ENCODE measurements at places on chromosomes 1 and 21.

- DNase-seq, result no peak
Measured at GRCh38 chr1:156198831-156199349, 5.0 kb downstream of the SLC25A44 start.

DNA sequence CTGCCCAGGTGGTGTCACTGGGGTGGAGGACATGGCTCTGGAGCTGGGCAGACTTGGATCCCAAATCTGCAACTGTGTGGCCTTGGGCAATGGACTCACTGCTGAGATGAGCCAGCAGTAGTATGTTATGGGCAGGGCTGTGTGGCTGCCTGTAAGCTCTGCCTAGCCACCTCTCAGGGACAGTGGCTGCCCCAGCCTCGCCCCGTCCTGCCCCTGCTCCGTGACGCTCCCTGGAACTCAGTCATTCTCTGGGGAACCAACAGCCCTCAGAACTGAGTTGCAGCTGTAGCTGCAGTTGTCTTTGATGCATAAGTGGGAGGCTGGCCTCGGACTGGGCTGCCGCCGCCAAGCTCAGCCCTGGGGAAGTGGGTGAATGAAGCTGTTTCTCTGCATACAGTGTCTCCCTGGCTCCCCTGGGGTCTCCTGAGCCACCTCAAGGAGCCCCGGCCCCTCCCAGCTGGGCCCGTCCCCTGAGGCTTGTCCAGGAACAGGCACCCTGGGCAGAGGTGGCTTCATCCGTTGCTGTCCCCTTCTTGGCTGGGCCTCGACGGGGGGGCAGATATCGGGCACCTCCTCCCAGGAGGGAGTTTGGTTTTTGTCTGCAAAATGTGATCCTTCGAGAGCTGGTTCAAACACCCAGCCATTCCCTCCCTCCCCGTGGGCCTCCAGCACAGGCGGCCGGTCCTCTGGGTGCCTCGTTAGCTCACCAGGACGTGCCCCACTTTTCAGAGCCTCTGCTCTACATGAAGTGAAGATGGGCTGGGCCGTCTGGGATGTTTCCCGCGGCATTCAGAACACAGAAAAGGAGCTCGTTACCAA lies 26.2 kb upstream of the PLCH2 start:
- no peak for DNase-seq

- no peak for DNase-seq
Measured at GRCh38 chr21:39187141-39187540, 3.9 kb upstream of the PSMG1 start.

- no peak for DNase-seq
Measured at GRCh38 chr1:99465176-99465900, 180.6 kb upstream of the PALMD start.

GRCh38 chr1:7450838-7451237 lies 320.3 kb upstream of the VAMP3 start:
- no peak for DNase-seq

DNA sequence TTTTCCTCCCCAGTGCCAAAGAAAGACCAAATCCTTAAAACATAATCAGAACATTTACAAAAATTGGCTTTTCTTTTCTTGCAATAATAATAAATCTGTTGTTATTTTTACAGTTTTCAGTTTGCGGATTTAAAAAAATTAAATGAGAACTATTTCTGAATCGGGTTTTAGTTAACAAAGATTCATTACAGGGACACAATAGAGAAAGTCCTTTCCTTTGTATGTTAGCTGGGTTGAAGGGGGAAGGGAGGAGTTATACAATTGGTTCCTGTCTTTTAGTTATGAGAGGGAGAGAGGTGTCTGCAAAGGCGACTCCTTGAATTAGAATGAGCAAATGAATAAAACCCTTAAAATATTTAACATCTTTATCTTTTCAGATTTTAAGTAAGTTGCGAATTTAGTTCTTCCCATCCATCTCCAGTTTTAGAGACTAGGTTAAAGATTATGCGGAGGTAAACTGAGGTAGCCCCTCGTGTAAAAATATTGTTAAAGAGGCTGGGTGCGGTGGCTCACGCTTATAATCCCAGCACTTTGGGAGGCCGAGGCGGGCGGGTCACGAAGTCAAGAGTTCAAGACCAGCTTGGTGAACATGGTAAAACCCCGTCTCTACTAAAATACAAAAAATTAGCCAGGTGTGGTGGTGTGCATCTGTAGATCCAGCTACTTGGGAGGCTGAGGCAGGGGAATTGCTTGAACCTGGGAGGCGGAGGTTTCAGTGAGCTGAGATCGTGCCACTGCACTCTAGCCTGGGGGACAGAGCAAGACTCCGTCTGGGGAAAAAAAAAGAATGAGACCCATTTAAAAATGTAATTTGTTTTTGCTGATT lies 3.9 kb downstream of the SPEN start:
- no peak for DNase-seq

- DNase-seq, result no peak
Measured at GRCh38 chr1:179794669-179795068, 51.6 kb downstream of the FAM163A start.

DNA sequence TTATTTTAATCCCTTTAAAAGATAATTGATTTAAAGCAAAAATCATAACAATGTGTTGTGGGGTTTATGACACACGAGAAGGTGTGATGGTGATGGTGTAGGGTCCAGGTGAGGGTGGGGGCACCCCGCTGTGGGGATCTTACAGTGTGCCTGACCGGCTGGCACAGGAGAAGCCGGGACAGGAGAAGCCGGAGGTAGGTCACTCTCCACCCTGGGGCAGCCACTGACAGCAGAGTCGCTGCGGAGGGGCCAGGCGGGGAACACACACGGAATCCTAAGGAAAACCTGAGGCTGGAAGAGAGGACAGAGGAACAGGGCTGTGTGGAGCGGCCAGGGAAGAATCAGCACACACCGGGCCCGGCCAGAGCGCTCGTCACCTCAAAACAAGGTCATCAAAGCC lies 4.3 kb upstream of the LRRC3 start:
- DNase-seq, result no peak

DNA sequence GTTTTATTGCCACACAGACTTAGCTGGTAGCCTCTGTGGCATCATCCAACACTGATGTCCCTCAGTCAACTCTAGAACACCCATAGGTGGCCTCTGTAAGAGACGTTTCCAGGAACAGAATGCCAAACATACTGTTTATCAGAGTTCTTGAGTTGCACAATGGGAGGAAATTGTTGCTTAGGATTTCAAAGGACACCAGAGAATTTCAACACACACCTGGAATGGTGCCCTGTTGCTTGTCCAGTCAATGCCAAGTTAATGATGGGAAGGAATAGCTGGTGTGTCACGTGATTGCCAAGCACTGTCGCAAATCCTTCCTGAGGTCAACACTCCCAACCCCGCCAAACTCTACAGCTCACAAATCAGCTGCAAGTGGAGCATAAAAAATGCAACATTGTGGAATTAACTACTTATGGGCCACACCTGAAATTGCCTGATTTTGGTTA lies 28.6 kb upstream of the DUSP23 start:
- DNase-seq, result no peak

GRCh38 chr1:40392221-40392620 lies 18.7 kb downstream of the SMAP2 start:
- DNase-seq, result no peak

DNA sequence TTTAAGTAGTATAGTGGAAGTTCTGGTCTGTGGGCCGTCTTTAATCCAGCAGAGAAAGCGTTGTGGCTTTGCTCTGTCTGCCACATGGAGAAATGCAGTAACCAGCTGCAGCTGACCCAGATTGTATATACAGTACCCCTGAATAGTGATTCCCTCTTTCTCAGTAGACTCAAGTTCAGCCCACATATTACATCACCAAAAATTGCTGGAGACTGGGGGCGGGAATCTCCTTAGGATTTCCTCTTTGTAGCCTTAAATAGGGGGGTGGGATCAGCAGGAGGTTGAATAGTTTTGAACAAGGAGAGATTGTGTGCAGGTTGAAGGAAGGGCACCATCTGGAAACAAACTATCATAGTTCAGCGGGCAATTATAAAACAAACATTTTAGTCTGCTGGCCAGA lies at the start of gene ANGPTL1:
Gene ANGPTL1 (minus strand): TSS at position 134 of the 400 bp plus-strand sequence. CDS start 5,301 bp downstream, outside the sequence.
- DNase-seq, result no peak

- DNase-seq, result no peak
Measured at GRCh38 chr1:35369922-35370671, 101.6 kb downstream of the ZMYM4 start.

DNA sequence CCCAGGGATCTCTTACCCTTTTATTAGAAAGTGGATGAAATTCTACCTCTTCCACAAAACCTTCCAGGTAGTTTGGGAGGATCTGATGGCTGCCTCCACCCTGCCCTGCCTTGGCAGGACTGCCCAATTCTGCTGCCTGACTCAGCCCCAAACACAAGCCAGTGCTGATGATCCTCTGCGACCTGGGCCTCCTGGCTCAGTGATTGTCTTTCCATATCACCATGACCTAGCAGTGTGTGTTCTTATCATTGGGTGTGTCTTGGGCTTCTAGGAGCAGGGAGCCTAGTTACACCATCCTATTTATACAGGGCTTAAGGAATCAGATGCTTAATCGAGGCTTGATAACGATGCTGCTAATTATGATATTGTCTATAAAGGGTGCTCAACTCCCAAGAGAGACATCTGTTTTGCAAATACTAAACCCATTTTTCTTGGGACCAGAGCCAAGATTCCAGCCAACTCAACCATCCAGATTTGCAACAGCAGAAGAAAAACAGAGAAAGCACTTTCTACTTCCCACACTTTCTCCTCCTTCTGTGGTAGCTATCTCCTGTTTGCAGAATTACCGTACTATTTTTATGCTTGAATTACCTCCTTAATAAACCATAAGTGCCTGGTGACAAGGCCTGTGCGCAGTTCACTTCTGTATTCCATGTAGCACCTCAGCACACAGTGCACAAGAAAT lies 36.5 kb upstream of the KIF21B start:
- DNase-seq, result no peak

- no peak for DNase-seq
Measured at GRCh38 chr1:22506130-22506692, 54.6 kb downstream of the ZBTB40 start.

GRCh38 chr21:44598061-44598460 lies 2.3 kb upstream of the KRTAP10-7 start:
- DNase-seq, result no peak

DNA sequence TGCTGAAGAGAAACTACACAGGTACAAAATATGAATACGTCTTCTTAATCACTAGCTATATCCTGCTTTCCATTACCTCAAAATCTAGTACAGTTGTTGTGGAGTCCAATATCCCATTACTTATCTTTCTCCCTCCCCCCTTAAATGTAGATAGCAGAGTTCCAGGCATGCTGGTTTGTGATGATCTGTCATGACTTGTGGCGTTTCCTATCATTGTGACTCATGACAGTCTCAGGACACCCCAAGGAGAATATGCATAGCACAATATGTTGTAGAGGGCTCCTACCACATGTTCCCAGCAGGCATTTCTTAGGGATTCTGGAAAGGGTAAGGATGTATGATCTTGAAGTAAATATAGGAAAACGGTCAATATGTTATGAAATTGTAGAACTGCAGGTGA lies 206.9 kb downstream of the USH2A start:
- no peak for DNase-seq

- DNase-seq, result no peak
Measured at GRCh38 chr1:9761855-9762254, 61.9 kb downstream of the CLSTN1 start.

GRCh38 chr1:159922511-159923202 lies 2.6 kb downstream of the TAGLN2 start:
- no peak for DNase-seq

GRCh38 chr1:172883387-172883791 lies 167.4 kb downstream of the TNFSF18 start:
- DNase-seq, result no peak

DNA sequence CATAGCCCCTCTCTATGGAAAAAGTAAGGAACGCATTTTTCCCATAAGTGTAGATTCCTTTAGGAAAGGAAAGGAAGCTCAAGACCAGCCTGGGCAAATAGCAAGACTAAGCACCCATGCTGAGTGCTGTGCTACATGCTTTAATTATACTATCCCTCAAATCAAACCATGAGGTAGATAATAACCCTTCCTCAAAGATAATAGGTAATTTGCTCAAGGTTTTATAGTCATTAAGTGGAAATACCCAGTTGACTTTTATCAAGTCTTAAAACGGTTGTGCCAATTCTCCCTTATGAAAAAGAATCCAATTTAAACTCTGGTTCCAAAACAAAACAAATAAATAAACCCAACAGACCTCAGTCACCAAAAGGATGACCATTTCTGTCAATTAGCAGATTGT lies 3.4 kb downstream of the KIAA0319L start:
- no peak for DNase-seq

DNA sequence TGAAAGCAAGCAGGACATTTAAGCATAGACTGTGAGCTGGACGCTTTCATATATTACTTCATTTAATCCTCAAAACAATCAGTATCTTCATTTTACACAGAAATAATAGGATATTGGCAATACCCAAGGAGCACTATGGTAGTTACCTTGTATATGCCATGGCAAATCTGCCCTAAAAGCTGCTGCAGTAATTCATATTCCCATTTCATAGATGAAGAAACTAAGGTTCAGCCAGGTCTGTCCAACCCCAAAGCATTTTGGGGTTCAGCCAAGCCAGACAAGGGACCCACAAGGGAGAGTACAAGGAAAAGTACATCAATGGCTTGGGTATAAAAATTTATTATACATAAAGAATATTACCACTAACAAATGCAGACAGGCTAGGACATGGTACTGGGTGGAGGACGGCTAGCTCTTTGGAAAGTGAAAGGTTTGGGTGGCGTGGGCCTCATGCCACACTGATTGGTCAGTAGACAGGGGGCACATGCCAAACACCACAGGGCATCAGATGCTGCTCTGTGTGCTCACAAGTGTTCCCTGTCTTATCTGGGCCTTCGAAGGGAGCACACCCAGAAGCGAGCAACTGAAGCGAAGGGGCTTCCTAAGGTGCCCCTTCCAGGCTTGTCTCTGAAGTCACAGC lies 23.9 kb upstream of the PTAFR start:
- no peak for DNase-seq

- DNase-seq, result no peak
Measured at GRCh38 chr1:44406737-44407429, 1.8 kb downstream of the RNF220 start.

Measured in vagina (tissue), 2 donors.